A673 (cell line): ENCODE measurements at places on chromosomes 7 and 10. TPM values are rescaled to one million over a fixed set of nuclear protein-coding genes. Genes with fewer than 3 reads are reported as not detected.

- no peak for DNase-seq
These were observed 42.9 kb upstream of the CTBP2 start for GRCh38 chr10:125203186-125203800.

The THSD7A gene
- total RNA-seq: 0.55 and 0.64 TPM in 2 replicates

DNA sequence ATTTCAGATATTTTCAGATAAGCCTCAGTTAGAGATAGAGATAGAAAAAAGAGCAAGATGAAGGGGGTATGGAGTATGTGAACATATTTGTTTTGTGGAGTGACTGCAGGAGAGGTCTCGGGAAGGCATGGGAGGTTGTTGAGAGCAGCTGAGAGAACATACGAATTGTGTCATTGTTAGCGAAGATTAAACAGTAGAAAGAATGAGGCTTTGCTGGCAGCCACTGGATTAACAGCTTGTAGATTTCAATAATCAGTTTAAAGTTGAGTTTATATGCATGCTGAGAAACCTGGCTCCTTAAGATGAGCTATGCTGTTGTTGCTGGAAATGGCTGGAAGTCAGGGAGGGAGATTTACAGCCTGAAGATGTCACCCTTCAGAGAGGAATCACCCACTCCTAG lies 100.9 kb upstream of the SORCS3 start:
- DNase-seq: no peak

DNA sequence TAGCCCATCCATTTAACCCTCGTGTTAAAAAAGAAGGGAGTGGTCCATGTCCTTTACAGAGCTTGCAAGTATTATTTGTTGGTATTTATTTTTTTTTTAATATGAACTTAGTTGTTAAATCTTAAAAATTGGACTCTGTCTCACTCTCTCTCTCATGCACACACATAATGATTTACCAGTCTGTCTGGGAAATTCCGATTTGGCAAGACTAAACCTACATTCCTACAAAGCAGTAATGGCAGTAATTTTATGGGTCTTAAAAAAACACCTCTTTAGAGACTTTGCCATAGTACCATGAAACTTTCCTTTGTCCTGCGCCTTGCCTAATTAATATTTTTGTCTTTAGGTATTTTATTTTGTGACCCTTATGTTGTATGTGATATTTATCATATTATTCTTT lies 239.5 kb upstream of the PPP1R3A start:
- no peak for DNase-seq

- no peak for DNase-seq
These were observed 14.2 kb downstream of the INPP5A start for GRCh38 chr10:132551808-132552130.

DNA sequence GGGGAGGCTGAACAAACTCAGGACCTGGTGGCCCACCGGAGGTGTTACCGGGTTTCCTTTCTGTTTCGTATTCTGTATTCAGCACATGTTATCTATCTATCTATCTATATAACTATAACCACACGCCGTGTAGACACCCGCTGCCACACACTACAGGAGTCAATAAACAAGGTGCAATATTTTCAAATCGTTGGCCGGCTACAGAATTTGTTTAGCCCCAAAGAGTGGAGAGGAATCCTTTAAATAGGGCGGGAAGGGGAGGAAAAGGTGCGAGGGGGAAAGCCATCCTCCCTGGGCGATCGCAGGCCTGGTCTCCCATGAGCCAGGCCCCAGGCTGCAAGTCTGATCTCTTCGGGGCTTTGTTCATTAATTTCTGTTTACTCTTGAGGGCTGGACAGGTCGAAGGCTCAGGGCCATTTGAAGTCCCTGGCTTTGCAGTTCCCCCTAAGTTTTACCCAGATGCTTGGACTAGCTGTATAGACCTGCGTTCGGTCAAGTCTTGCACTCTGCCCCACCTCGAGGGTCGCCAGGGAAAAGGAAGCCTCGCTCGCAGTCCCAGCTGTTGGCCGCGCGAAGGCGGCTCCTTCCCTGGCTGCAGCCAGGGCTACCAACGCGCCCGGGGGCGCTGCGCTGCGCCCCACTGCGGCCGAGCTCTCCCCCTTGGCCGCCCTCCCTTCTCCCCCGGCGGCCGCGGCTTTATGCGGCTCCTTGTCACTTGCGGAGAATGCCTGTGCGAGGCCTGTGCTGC lies 3.8 kb downstream of the NKX2-3 start:
- no peak for DNase-seq

- DNase-seq: peak; percentile 75
These were observed 229.6 kb downstream of the PRPF18 start for GRCh38 chr10:13816195-13816925.

- DNase-seq: no peak
These were observed 839 bp upstream of the HABP2 start for GRCh38 chr10:113552014-113552413.

GRCh38 chr7:11436316-11436715 lies 395.7 kb downstream of the THSD7A start:
- no peak for DNase-seq
